Memory B cell (primary cell): ENCODE measurements at places on chromosomes 5 and 9.

GRCh38 chr5:159928122-159928909 lies 12.0 kb downstream of the ADRA1B start:
- no peak for DNase-seq

- DNase-seq: no peak
These were observed 74.9 kb upstream of the HMHB1 start for GRCh38 chr5:143737062-143737461.

DNA sequence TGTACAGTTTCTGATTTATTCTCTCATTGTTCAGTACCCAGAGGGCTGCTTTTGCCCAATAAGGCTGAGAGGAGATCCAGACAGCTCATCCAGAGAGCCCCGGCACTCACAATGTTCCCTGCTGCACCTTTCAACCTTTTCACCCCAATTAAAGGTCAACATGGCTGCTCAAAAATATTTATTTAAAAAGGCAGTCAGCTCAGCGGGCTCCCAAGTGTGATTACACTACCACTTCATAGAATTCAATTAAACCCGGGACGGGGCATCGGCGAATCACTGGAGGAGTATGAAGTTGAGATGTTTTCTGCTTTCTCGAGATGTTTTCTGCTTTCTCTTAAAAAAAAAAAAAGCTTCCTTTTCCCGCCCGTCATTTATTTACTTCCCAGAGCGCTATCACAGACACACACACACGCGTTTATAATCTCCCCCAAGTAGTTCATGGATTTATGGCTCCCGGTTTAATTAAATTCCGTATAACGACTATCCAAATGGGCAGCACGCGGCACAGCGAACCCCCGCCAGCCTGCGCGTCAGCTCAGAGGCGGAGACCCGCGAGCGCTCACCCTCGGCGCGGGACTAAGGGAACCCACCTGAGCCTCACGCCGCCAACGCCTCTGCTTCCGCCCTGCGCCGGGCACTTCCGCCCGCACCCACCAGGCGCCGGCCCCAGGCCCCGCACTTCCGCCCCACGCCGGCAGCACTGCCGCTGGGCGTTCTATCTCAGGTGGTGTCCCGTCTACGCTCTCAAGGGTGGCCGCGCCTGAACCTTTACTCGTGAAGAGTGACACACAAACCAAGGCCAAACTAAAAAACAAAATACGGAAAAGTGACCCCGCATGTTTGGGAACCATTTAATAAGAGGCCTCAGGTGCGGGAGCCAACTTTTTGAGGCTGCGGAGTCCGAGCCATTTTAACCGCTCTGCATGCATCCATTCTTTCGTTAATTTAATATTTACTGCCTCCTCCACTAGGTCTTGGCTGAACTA lies at the start of gene C5orf63:
Gene C5orf63 (minus strand): TSS at position 642 of the 986 bp plus-strand sequence. CDS start 14,507 bp downstream, outside the sequence.
- peak; percentile 67 for DNase-seq

GRCh38 chr5:127529904-127530682 lies 12.7 kb downstream of the PRRC1 start:
- no peak for DNase-seq

DNA sequence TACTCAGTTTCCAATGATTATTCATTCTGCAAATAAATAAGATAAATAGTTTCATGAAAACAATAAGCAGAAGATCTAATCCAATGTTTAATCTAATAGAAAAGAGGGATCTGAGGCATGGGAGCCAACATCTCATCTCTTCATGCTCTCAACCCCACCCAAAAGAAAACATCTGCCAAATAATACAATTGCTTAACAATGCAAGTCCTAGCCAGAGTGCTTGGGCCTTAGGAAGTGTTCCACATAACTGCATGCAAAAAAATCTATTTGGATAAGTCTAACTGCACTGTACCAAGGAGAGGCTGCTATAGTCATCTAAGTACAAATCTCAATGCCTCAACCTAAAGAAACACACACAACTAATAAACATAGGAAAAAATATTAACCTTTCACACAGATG lies 606.0 kb downstream of the CDH9 start:
- no peak for DNase-seq

DNA sequence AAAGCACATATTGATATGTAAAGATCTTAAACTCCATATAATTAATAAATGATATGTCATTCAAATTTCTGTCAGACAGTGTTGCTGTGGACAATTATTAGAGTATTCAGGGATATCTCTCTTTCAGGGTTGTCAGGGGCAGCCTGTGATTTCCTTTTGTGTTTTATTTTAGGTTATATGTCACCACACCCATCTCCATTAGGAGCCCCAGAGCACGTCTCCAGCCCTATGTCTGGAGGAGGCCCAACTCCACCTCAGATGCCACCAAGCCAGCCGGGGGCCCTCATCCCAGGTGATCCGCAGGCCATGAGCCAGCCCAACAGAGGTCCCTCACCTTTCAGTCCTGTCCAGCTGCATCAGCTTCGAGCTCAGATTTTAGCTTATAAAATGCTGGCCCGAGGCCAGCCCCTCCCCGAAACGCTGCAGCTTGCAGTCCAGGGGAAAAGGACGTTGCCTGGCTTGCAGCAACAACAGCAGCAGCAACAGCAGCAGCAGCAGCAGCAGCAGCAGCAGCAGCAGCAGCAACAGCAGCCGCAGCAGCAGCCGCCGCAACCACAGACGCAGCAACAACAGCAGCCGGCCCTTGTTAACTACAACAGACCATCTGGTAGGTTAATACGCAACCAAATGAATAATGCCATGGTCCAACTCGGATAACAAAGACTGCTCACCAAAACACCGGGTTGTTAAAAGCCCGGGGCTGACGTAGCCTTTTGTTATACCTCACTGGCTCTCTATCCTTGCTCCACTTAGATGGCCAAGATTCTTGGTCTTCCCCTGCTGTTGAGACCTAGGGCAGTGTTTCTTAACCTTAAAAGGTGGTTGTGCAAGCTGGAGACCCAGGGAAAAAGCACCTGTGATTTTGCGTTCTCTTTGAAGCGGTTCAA lies 24.4 kb downstream of the SMARCA2 start:
- DNase-seq: no peak

DNA sequence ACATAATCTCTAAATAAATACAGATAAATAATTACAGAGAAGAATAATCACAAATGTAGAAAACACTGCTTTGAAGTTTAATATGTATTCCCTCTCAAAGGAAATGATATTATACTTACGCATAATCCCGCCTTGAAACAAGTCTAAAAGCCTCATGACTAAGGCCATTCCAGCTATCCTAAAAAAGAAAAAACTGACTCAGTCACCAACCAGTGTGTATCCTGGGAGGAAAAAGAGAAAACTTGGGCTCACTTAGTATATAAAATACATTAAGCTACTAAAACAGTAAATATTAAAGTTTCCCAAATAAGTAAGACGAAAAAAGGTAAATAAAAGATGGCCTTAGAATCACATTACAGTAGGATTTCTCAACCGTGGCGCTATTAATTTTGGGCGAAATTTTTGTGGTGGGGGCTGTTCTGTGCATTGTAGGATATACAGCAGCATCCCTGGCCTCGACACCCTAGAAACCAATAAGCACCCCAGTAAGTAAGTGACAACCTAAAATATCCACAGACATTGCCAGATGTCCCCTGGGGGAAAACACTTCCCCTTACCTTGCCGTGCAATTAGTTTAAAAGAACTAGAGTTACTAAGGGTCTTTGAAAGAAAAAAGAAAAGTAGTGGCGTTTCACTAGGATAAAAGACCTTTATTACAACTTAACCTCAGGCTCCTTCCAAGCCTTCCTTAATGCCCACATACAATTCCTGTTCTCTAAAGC lies 1.1 kb downstream of the HSPA9 start:
- no peak for DNase-seq

GRCh38 chr9:133165452-133165730 lies 1.7 kb upstream of the GBGT1 start:
- DNase-seq: no peak

- no peak for DNase-seq
These were observed 278.9 kb upstream of the IZUMO3 start for GRCh38 chr9:24824607-24825006.

DNA sequence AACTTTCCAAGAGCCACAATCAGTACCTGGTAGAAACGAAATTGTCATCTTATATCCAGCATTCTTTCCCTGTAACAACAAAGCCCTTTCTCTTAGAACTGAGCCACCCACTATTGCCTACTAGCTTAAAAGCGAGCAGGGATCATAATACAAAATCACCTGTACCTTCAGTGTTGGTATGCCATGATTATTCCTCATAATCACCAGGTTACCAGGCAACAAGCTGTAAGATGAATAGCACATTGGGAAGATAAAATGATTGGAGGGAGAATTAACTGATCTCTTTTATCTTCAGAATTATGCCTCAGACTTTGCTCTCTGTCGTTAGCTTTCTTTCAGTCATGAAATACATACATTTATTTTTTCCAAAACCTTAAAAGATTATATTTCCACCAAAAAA lies 345.6 kb downstream of the PRELID2 start:
- no peak for DNase-seq

DNA sequence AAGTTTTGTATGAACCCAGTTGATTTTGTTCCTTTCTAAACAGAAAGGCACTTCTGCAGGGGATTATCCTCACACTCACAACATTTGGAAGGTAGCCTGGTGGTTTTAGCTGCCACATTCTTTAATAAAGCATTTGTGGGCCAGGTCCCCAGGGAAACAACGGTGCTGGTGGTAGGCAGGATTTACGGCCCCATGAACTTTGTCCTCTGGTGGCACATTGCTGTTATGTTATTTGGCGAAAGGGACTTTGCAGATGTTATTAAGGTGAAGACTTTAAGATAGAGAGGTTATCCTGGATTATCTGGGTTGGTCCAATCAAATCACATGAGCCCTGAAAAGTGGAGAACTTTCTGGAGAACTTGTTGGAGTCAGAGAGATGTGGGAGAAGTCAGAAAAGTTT lies 86.3 kb upstream of the C9orf72 start:
- no peak for DNase-seq

DNA sequence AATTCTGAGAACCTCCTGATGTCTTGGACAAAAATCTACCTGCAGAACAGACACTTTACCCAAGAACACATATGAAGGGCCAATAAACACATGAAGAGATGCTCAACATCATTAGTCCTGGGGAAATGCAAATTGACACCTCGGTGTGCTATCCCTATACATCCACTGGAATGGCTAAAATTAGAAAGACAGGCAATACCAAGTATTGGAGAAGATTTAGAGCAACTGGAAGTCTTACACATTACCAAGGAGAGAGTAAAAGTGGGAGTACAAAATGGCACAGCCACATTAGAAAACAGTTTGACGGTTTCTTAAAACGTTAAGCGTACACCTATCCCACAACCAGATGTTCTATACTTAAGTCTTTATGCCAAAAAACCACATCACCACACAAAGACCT lies 3.3 kb upstream of the TDRD7 start:
- DNase-seq: no peak

DNA sequence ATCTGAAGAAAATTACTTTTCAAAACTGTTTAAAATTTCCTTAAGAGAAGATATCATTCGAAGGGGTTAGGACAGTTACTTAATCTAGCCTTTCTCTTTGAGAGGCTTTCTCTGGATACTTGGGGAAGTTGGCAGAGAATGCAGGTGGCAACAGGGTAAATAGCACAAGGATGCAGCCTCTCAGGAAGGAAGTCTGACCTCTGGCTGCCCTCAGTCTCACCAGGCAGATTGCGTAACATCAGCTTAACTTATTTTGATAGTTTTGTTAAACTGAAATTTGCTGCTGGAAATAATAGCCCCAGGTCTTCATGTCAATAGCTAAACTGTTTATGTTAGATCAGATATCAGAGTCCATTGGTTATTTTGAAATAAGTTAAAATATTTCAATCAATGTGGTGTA lies 20.4 kb downstream of the CCDC192 start:
- DNase-seq: no peak

DNA sequence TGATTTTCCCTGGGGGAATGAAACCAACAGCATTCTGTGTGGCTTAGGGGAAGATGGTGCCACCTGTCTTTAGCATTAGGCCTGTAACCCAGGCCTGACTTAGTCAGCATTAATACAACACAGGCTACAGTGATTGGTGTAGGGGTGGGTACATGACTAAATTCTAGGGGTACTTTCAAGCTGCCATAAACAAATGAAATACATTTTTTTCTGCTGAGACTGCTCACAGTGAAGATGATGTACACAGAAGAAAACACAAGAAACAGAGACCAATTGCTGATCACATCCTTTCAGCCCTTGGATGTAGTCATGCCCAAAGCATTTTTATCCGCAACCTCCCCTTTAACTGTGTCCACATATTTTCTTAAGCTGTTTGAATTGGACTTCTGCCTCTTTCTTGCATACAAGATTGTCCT lies 527.2 kb downstream of the KCTD16 start:
- DNase-seq: no peak

- DNase-seq: no peak
These were observed 24.9 kb downstream of the ARHGEF37 start for GRCh38 chr5:149605998-149606724.

GRCh38 chr5:31251032-31251431 lies 57.5 kb downstream of the CDH6 start:
- no peak for DNase-seq

- no peak for DNase-seq
These were observed 276.5 kb downstream of the SLIT3 start for GRCh38 chr5:169024421-169024820.

DNA sequence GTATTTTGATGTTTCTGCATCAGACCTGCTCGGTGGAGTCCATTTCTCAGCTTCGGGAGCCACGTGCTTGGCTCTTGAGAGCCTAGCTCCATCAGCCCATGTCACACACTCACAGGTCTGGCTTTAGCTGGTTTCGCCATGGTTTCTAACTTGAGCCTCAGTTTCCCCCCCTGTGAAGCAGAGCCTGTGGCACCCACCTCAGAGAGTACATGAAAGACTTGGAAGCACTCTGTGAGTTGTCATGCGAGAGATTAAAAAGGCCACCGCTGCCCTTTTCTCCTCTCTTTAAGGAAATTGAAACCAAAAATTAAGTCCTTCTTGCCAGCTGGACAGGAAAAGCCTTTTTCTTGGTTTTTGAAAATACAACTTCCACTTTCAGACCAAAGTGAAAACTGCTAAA lies 8.8 kb downstream of the TENT4A start:
- DNase-seq: no peak

GRCh38 chr5:109413458-109413857 lies 3.7 kb upstream of the PJA2 start:
- DNase-seq: no peak

- DNase-seq: no peak
These were observed 7.4 kb upstream of the CDK5RAP2 start for GRCh38 chr9:120587328-120587727.

DNA sequence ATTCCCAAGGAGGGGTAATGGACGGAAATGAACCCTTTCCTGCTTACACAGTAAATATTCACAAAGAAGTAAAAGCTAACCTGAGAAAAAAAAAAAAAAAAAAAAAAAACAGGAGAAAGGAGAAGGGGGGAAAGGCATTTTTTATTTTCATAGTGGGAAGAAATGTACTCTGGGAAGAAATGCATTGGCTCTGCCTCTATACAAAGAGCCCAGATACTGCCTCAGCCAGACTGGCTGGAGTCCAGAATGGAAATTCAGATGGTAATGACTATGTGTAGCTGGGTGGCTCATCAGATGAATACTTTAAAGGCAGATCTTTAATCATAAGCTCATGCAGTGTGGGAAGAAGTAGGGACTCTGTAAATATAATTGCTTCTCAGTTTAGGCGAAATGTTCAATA lies 124.9 kb upstream of the ZNF608 start:
- DNase-seq: no peak
